Ascending aorta (tissue), 2 donors: ENCODE measurements at places on chromosomes 4 and X. TPM values are rescaled to one million over a fixed set of nuclear protein-coding genes. Genes with fewer than 3 reads are reported as not detected.
A peak's percentile ranks its signal among the peaks of the same experiment; 100 is the strongest.

- H3K4me3 ChIP-seq: no peak overlapping the region
- H3K27me3 ChIP-seq: no peaks in the 10 kb centered on the region
- no peak overlapping the region for H3K27ac ChIP-seq
- no peaks in the 10 kb centered on the region for H3K36me3 ChIP-seq
Measured at GRCh38 chrX:1167918-1168481, 44.4 kb downstream of the CRLF2 start.

GRCh38 chr4:95377366-95377900 is 171.3 kb downstream of the UNC5C start:
- no peaks in the 10 kb centered on the region for H3K4me1 ChIP-seq
- no peak overlapping the region for H3K4me3 ChIP-seq
- no peak for DNase-seq
- no peaks in the 10 kb centered on the region for H3K36me3 ChIP-seq
- H3K27ac ChIP-seq: no peak overlapping the region

- no peak overlapping the region for H3K4me3 ChIP-seq
- no peak overlapping the region for H3K27ac ChIP-seq
- DNase-seq: no peak
- no peaks in the 10 kb centered on the region for H3K36me3 ChIP-seq
- H3K27me3 ChIP-seq: no peaks in the 10 kb centered on the region
Measured at GRCh38 chr4:27318740-27319139, 458.1 kb downstream of the STIM2 start.

Gene DGKK
- total RNA-seq: not detected

- H3K27ac ChIP-seq: no peak overlapping the region
- peaks cover 4% of the 10 kb centered on the region for H3K4me1 ChIP-seq
- no peaks in the 10 kb centered on the region for H3K36me3 ChIP-seq
- no peak for DNase-seq
Measured at GRCh38 chr4:53364624-53365023, 1.2 kb downstream of the SCFD2 start.

Gene MAP3K15
- total RNA-seq: 0.21 TPM

- no peak overlapping the region for H3K4me3 ChIP-seq
- H3K27ac ChIP-seq: no peak overlapping the region
- H3K27me3 ChIP-seq: no peaks in the 10 kb centered on the region
- H3K4me1 ChIP-seq: no peaks in the 10 kb centered on the region
- no peak for DNase-seq
Measured at GRCh38 chr4:46270986-46271596, 118.8 kb downstream of the GABRA2 start.

DNA sequence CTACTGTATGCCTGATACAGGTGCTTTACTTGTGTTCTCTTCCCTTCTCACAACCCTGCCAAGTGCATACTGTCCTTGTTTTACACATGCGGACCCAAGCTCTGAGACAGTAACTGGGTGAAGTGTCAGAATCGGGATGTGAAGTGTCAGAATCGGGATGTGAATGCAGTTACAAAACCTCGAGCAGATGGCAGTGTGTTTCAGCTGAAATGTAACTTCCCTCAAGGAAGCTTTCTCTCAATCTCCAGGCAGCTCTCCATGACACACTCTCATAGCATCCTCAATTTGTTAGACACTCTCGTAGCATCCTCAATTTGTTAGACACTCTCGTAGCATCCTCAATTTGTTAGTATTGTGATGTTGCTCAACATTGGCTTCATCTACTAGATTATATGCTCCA is 1.1 kb upstream of the HPSE start:
- H3K36me3 ChIP-seq: no peaks in the 10 kb centered on the region
- no peak for DNase-seq
- peak overlapping the region; percentile 66 for H3K4me3 ChIP-seq
- peaks cover 3% of the 10 kb centered on the region for H3K4me1 ChIP-seq

DNA sequence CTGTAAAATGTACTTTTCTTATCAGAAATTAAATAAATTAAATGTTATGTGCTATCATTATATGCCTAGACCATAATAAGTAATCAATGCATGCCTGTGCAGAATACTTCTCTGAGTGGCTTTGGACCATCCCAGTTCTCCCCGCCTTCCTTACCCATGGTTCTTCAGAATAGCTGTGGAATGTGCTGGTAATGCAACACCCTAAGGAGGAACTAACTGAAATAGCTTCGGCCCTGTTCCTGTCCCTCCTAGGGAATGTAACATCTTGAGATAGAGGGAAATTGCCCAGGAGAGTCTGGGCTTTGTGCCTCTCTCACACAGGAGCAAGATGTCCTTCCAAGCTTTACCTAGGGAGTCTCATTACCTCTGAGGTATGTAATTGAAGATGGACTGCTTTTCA is 693.6 kb upstream of the HS3ST1 start:
- no peak overlapping the region for H3K4me3 ChIP-seq
- H3K27ac ChIP-seq: no peak overlapping the region
- no peaks in the 10 kb centered on the region for H3K4me1 ChIP-seq
- DNase-seq: no peak
- no peaks in the 10 kb centered on the region for H3K27me3 ChIP-seq

DNA sequence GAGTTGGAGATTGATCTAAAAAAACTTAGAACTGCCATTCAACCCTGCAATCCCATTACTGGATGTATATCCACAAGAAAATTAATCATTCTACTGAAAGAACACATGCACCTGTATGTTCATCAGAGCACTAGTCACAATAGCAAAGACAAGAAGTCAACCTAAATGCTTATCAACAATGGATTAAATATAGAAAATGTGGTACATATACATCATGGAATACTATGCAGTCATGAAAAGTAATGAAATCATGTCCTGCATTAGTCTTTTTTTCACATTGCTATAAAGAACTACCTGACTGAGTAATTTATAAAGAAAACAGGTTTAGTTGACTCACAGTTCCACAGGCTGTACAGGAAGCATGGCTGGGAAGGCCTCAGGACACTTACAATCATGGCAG is 850.5 kb downstream of the TECRL start:
- no peaks in the 10 kb centered on the region for H3K4me1 ChIP-seq
- H3K27me3 ChIP-seq: no peaks in the 10 kb centered on the region
- H3K4me3 ChIP-seq: no peak overlapping the region
- H3K27ac ChIP-seq: no peak overlapping the region
- H3K36me3 ChIP-seq: no peaks in the 10 kb centered on the region

Gene SLC6A14
- total RNA-seq: not detected

Gene MAGIX
- 0.32 TPM for total RNA-seq

DNA sequence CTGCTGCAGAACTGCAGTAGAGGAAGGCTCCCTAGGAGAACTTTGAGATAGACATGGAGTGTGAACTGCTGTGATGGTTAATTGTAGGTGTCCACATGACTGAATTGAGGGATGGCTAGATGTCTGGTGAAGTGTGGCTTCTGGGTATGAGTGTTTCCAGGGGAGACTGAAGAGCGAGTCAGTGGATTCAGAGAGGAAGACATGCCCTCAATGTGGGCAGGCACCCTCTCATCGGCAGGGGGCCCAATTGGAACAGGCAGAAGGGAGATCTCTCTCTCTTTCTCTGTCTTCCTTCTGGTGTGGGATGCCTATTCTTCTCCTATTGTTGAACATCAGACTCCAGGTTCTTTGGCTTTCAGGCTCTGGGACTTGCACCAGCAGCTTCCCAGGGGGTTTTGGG is 304.7 kb upstream of the GATB start:
- no peaks in the 10 kb centered on the region for H3K4me1 ChIP-seq
- no peaks in the 10 kb centered on the region for H3K27me3 ChIP-seq
- DNase-seq: no peak
- H3K27ac ChIP-seq: no peak overlapping the region

Gene FAM199X
- total RNA-seq: 10.4 TPM

DNA sequence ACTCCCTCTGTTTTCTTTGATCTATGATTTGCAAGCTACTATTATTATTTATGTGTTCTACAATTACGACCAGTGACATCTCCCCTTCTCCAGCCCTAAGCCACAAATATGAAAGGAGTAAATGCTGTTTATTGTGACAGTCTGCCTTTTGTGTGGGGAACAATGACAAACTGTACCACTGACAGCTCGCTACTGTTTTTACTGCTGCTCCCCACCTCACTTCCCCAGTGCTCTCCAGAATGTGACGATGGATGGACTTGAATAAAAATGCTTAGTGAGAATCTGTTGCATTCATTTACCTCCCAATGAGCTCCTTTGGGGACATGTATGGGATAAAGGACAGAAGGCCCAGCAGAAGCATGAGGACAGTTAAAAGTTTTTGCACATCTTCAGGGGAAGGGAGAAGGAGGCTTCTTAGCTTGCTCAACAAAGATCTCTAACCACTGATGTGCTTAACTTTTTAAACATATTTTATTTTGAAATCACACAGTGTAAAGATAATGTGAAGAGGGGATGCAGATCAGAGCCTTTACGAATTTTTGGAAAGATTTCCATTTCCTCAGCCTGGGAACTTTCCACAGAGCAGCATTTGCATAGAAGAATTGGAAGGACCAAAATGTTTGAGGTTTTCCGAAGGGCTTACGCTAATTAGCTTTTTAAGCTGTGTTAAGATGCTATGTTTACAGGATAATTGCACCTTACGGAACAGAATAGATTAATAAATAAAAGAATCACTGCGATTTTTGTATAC is 485.1 kb upstream of the TENM3 start:
- H3K27ac ChIP-seq: no peak overlapping the region
- no peaks in the 10 kb centered on the region for H3K4me1 ChIP-seq
- H3K36me3 ChIP-seq: no peaks in the 10 kb centered on the region
- no peak for DNase-seq
- no peak overlapping the region for H3K4me3 ChIP-seq
